Esophagus muscularis mucosa (tissue), 4 donors: ENCODE measurements at places on chromosomes 7 and 10.

DNA sequence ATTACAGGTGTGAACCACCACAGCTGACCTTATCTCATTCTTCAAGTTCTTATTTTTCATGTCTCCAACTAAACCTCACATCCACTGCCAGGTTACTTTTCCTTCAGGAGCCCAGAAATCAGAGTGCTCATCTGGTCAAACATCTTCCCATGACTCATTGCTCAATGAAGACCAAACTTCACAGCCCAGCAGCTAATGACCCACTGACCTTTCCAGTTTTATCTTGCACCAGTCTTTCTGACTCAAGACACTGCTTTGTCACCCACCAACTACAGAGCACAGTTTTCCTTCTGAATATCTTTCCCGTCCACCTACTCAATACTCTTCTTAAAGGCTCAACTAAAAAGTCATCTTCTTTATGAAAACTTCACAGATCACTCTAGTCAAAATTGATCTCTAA, 245.1 kb downstream of the CHCHD3 start:
- no peak for DNase-seq

- no peak for DNase-seq
Observed at GRCh38 chr10:63199716-63200115, 66.6 kb downstream of the NRBF2 start.

GRCh38 chr10:53013201-53013810, 240.7 kb upstream of the MBL2 start:
- DNase-seq = no peak

- DNase-seq = no peak
Observed at GRCh38 chr10:19623321-19623720, 192.9 kb upstream of the PLXDC2 start.

DNA sequence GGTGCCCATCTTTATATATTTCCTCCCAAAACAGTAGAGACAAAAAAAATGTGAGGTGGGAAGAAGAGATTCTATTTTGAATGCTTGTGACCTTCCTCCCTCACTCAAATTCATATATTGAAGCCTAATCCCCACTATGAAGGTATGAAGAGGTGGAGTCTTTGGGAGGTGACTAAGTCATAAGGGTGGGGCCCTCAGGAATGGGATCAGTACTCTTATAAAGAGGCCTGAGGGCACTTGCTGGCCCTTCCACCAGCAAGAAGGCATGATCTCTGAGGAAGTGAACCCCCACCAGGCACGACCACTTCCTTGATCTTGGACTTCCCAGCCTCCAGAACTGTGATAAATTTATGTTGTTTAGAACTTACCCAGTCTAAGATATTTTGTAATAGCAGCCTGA, 517.2 kb upstream of the CNTNAP2 start:
- DNase-seq = no peak

- no peak for DNase-seq
Observed at GRCh38 chr10:75394221-75394620, 7.3 kb downstream of the ZNF503 start.

GRCh38 chr10:13105184-13105583, 5.2 kb downstream of the OPTN start:
- DNase-seq = no peak

DNA sequence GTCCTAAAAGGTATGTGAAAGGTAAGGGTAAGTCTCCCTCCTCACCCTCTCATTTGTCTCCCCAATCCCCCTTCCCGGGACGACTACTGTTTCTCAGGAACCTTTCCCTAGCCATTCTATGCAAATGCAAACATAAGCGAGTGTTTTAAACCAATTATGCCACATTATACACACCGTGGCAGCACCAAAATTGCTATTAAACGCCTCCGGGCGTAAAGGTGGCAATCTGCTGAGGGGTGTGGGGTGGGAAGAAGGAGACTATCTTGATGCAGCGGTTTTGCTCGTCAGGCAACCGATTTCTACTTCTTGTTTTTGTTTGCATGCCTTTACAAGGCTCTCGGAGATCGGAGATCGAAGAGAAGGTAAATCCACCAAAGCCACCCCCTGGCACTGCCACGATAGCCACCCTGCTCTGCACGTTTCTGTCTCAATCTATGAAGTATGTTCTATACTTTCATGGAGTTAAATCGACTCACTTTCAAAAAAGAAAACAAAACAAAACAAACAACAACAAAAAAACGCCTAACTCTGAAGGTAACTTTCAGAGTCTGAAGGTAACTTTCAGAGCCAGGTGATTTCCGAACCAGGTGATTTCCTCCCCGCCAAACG, 46.0 kb upstream of the CDK1 start:
- DNase-seq = no peak

GRCh38 chr7:155230169-155230593, 67.5 kb upstream of the INSIG1 start:
- DNase-seq = no peak

GRCh38 chr7:40047661-40048060, 86.8 kb downstream of the MPLKIP start:
- no peak for DNase-seq

GRCh38 chr7:139525239-139525638, 1.8 kb downstream of the CLEC2L start:
- no peak for DNase-seq

DNA sequence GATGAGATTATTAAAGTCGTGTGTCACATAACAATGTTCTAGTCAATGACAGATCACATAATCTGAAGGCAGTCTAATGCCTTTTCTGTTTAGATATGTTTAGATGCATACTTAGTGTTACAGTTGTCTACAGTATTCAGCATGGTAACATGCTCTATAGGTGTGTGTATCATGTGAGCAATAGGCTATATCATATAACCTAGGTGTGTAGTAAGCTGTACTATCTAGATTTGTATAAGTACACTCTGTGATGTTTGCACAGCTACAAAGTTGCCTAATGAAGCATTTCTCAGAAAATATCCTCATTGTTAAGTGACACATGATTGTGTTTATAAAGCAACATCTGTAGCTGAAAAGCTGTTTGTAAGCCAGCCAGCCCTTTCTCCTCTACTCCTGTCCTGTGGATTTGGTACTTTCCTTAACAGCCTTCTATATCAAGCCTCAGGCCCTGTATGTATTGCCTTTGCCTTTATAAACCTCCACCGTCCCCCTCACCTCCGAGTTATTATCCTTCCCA, 6.3 kb downstream of the HECTD2 start:
- no peak for DNase-seq

DNA sequence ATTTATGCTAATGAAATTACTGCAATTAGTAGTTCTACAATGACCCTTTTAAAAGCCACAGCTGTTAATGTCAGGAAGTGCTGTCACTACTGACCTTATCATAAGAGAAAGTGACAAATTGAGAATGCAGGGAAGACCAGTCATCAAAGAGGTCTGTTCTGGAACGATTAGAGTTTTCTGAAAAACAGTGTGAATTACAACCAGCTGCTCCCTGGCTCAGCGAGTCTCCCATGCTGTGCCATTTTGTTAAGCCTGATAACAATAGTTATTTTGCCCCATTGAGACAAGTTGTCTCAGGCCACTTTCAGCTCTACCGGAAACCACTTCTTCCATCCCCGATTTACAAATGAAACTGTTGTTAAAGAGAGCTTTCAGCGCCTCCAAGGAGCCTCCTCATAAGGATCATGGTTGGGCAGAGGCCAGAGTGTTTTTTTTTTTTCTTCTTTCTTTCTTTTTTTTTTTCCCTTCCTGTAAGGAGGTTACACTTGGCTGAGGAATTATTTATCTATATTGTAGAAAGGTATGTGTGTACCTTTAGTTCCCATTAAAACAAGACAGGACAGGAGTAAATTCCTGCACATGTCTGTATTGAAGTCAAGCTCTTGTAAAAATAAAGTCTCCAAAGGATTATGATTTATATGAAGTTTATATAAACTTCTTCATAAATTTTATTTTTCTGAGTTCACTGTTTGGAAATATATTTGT, 173.6 kb downstream of the CDCA7L start:
- no peak for DNase-seq

DNA sequence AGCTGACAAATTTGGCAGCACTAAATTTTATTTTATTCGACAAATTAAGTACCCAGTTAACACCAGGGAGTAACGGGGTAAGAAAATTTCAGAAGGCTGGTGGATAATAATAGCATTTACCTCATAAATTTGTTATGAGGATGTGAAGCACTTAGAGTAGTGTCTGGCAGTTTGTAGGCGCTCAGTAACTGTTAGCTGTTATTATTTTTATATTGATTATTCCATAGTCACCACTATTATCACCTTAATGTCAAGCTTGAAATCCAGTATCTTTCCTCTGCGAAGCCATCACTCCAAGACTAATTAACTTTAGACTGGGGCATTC, 563 bp upstream of the COA1 start:
- DNase-seq = no peak
